Neural crest cell (in vitro differentiated cells): ENCODE measurements at places on chromosomes 1 and 21.
A peak's percentile ranks its signal among the peaks of the same experiment; 100 is the strongest.

DNA sequence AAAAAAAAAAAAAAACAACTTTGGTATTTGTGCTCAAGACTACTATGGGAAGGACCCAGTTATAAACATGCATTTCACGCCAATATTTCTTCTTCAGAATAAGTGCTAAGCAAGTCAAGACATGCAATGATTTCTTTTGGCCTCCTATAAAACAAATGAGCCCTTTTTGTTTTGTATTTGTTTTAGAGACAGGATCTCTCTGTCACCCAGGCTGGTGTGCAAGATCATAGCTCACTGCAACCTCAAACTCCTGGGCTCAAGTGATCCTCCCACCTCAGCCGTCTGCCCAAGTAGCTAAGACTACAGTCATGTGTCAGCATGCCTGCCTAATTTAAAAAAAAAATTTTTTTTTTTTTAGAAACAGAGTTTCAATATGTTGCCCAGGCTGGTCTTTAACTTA is 348.7 kb downstream of the PCP4 start:
- DNase-seq: no peak

- no peak for DNase-seq
Observed at GRCh38 chr21:35922618-35923017, 137.7 kb downstream of the SETD4 start.

- no peak for DNase-seq
Observed at GRCh38 chr1:43315963-43316737, 15.4 kb downstream of the TIE1 start.

GRCh38 chr1:117930173-117930447 is 571 bp downstream of the WDR3 start:
- DNase-seq: peak; percentile 1

GRCh38 chr1:115239426-115239825 is 98.6 kb downstream of the NGF start:
- DNase-seq: no peak

DNA sequence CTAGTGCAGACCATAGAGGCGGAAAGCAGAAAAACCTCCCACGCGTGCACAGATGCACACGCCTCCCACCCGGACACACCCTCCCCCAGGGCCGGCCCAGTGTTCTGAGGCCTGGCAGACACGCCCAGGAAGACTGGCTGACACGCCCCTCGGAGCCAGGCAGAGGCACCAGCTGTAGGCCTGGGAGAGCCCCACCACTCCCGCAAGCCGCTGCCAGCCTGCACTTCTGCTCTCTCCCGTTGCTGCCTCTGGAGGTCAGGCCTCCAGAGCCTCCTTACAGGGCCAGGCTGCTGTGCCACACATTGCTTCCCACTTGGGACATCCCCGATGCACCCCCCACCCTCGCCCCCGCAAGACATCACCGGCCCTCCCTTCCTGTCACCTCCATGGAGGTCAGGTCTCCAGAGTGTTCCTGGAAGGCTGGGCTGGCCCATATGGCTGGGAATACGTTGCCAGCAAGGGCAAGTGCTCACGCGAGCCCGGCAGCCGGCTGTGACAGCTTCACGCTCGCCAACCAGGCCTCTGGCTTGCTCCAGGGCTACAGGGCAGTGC is 40.4 kb downstream of the CASZ1 start:
- DNase-seq: no peak

DNA sequence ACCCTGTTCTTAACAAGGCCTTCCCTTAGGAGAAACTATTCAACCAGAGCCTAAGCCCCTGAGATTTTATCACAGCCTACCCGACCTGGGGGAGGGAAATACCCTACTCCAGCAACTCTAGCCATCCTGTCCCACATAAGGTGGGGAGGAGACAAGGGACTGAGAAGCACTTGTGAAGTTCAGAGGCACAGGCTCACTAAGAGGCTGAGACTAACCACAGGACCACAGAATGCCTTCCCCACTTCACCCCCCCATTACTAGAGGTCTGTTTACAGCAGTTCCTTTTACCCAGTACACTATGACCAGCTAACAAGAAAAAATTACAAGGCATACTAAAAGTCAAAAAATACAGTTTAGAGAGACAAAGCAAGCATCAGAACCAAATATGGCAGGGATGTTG is 86.8 kb downstream of the TEX35 start:
- DNase-seq: no peak

GRCh38 chr1:224132901-224133300 is 19.0 kb downstream of the FBXO28 start:
- no peak for DNase-seq

- no peak for DNase-seq
Observed at GRCh38 chr1:97014426-97014825, 292.8 kb downstream of the PTBP2 start.

GRCh38 chr1:70727886-70728489 is 316.9 kb downstream of the CTH start:
- DNase-seq: no peak

DNA sequence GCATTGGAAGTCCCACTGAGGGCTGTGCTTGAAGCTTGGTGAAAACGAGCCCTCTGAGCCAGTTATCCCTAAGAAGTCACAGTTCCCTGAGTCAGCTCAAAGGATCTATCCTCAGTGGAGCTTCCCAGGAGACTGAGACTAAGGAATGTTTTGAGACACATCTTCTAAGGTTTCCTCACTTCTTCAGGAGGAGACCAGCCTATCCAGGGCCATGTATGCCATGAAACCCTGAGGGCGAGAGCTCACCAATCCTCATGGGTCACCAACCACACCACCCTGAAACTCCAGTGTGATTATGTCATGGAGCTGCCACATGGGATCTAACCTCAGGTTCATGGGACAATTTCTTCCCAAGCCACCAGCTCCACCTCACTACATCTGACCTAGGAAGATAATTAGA is 7.6 kb upstream of the TIE1 start:
- DNase-seq: no peak

- DNase-seq: no peak
Observed at GRCh38 chr1:80278936-80279335, 1272.4 kb upstream of the ADGRL4 start.

- DNase-seq: no peak
Observed at GRCh38 chr1:154840269-154841176, 29.6 kb downstream of the KCNN3 start.

- DNase-seq: no peak
Observed at GRCh38 chr1:3879099-3879498, 21.0 kb downstream of the C1orf174 start.

GRCh38 chr1:205056956-205057568 is 14.1 kb downstream of the CNTN2 start:
- DNase-seq: no peak

DNA sequence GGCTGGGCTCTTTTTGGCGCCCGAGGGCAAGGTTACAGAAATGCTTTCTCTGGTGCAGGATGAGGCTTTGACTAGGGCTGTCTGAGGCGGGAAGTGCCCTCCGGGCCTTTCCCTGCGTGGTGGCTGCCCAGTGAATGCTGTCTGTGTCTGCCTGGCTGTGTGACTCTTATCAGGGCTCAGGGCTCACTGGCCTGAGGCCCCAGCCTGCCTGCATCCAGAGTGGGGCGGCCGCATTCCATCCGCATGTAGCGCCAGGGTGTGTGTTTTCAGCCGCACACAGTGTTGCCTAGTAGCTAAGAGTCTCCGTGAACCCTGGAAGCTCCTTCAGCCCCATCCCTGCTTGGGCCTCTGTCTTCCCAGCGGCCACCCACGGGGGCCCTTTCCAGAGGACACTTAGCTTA is 59.1 kb downstream of the FAAP20 start:
- peak; percentile 67 for DNase-seq

GRCh38 chr1:27538793-27539192 is 48.8 kb upstream of the WASF2 start:
- no peak for DNase-seq

- no peak for DNase-seq
Observed at GRCh38 chr1:246165826-246166709, 341.0 kb downstream of the SMYD3 start.

DNA sequence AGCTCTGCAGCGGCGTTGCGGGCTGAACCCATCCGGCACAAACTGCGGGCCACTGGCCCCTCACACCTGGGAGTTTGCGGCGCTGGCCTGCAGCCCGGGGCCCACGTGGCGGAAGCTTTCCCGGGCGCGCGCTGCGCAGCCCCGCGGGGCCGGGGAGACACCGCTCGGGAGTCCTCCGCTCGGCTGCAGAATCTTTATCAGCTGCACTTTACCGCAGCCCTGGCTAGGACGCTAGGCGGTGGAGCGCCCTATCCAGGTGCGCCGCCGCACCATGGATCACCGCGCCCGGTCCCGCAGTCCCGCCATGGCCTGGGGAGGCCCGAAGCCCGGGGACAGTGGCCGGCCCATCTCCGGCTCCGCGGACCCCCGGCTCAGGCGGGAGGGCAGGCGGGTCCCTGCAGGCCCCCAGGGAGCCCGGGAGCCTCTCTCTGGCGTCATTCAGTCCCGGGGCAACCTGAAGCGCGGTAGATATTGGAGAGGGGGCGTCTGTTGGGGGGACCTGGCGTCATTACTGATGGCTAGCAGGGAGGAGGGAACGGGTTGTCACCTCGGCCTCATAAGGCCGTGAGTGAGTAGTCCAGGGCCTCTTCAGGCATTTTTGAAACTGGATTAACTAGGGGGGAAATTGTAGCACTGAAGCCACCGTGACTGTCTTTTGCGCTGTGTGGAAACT is 5.7 kb upstream of the OLIG2 start:
- no peak for DNase-seq

- no peak for DNase-seq
Observed at GRCh38 chr1:204327359-204327758, 32.4 kb downstream of the PLEKHA6 start.

GRCh38 chr1:89887270-89887669 is 66.4 kb downstream of the LRRC8D start:
- DNase-seq: no peak

DNA sequence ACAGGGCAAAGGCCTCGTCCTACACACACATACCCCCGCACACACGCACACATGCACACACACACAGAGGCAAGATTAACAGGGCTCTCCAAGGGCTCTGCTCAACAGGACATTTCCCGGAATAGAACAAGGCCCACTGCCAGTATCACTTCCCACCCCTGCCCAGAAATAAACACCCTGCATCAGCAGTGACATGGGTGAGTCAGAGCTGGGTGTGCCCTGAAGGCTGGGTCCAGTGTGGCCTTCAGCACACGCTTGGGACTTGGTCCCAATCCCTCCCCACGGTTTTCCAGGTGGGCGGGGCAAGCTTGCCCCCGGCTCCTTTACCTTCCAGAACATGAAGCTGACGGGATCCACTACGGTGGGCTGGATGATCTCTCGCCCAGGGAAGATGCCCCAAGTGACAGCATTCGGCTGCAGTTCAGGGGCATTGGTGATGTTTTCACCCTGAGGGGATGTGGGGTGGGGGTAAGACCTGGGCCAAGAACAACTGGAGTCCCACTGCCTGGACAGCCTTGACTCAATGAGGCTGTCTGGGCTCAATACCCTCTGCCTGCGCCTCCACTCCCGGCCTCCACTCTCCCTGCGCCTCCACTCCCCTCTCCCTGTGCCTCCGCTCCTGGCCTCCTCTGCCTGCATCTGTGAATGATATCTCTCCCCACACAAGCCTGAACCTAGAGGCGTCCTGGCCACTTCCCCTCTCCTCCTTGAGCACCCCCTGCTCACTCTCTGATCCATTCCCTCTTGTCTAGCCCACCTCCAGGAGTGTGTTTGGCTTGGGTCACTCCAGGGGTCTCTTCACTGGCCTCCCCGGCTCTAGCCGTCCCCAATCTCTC is 14.7 kb downstream of the MTHFR start:
- no peak for DNase-seq

DNA sequence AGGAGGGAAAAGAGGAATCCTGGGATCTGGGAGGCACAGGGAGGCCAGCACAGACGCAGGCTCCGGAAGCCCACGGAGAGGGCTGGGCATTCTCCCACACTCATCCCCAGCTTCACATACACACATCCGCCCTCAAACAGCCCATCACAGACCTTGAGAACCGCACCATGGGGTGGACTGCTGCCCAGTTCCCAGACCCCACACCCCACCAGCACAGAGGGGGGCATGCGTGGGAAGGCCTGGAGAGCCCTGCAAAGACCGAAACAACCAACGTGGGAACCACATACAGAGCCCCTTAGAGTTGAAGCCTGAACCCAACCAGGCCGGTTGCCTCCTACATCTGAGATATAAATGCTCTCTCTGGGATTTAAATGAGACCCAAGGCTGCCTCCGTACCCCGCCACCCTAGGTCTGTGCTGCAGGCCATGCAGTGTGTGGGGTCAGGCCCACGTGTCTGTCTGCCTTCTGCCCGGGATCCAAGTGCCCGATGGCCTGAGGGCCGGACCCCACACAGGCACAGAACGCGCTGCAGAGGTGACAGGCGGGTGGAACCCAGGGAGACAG is 126.2 kb upstream of the COL6A1 start:
- no peak for DNase-seq

DNA sequence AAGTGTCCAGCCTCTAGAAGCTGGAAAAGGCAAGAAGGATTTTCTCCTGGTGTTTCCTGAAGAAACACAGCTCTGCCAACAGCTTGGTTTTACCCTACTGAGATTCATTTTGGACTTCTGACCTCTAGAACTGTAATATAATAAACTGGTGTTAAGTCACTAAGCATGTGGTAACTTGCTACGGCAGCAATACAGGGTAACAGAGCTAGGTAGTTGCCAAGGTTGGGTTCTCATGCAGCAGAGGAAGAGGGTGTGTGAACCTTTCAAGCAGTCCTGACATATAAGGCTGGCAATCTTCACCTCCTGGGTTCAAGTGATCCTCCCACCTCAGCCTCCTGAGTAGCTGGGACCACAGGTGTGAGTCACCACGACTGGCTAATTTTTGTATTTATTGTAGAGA is 36.0 kb downstream of the GNG4 start:
- no peak for DNase-seq

- DNase-seq: no peak
Observed at GRCh38 chr1:240693036-240693435, 81.1 kb upstream of the GREM2 start.

DNA sequence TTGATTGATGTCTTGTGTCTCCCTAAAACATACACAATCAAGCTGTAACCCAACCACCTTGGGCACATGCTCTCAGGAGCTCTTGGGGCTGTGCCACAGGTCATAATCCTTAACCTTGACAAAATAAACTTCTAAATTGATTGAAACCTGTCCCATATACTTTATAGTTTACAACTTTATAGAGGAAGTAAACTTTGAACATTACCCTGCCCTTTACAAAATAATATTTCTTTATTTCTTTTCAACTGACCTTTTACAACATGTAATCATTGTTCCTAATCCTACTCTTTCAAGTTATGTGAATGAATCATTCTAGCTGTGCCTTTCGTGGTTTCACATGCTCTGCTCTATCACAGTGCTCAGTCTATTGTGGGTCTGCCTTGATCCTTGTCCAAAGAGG is 118.3 kb upstream of the ATP1A1 start:
- DNase-seq: no peak

GRCh38 chr1:110155878-110156522 is 5.7 kb downstream of the SLC6A17 start:
- DNase-seq: peak; percentile 71

DNA sequence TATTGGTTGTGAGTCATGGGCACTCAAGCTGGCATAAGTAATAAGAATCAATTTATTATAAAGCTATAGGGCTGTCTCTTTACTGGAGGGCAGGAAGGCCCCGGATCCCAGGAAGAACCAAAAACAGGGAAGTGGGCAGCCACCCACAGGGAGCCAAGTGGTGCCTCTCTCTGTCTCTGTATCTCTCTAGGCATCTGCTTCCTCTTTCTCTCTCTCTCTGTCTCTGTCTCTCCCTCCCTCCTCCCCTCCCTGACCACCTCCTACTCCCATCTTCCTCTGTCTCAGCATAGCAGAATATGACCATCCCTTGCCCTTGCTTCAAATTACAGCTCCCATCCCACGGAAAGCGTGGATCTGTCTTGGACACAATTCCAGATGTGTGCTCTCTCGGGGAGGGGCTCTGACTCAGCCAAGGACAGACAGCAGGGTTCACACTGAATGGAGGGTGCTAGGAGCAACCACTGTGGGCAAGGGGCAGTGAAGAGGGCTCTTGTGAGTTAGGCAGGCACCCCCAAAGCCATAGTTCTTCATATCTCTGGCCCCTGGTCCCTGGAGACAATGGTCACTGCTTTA is 80.4 kb upstream of the LPGAT1 start:
- no peak for DNase-seq
